NCI-H524 (cell line): ENCODE measurements at places on chromosomes 16 and 17.

- DNase-seq = no peak
These were observed 24.8 kb downstream of the GINS2 start for GRCh38 chr16:85663891-85664321.

- no peak for DNase-seq
These were observed 471.5 kb downstream of the CDH8 start for GRCh38 chr16:61564716-61565115.

DNA sequence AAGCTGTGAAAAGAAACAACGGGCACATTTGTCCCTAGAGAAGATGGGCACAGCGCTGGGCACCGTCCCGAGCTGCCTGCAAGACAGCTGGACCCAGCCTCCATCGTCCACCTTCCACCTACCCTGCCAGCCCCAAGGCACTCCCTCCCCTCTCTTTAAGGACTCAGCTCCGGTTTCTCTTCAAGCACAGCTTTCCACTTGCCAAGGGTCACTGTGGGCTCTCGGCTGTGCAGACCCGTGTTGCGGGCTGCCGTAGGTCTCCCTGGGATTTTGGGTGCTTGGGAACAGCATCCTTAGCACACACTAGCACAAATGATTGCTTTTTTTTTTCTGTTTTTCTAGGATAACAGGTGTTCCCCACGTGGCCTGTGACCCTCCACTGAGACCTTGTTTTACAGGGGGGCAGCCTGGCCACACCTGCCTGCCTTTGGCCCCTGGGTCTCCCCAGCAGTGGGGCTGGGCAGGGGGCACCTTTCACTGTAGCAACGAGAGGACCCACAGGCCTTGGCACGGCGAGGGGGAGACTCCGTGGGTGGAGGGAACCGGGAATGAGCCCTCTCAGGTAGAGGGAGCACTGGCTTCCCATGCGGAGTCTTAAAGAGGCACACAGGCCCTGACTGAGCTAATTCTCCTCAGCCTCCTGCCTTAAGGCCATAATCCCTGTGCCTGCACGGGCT is 1.4 kb downstream of the CHMP6 start:
- DNase-seq = no peak

- DNase-seq = no peak
These were observed 23.0 kb downstream of the MPG start for GRCh38 chr16:100989-101388.

DNA sequence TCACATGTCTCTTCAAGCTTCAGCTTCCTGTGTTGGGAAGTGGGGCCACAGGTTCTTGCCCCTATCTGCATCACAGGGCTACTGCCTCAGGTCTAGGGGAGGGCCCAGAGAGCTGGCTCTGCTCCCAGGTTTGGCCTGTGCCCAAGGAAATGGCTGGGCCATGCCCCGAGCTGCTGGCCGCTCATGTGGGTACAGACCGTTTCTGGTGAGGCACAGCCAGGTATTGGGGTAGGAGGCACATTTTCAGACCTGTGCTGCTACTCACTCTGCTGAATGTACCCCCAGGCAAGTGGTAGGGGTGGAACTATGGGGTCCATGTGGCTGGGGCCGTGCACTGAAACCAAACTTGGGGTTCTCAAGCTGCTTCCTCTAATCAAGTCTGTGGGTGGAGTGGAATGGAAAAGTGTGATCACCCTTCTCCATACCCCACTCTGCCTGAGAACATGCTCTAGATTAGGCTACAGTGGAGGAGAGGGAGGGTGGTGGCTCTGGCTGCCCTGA is 4.6 kb downstream of the GAS2L2 start:
- no peak for DNase-seq

GRCh38 chr16:86905302-86905701 is 327.0 kb downstream of the FOXL1 start:
- DNase-seq = no peak

DNA sequence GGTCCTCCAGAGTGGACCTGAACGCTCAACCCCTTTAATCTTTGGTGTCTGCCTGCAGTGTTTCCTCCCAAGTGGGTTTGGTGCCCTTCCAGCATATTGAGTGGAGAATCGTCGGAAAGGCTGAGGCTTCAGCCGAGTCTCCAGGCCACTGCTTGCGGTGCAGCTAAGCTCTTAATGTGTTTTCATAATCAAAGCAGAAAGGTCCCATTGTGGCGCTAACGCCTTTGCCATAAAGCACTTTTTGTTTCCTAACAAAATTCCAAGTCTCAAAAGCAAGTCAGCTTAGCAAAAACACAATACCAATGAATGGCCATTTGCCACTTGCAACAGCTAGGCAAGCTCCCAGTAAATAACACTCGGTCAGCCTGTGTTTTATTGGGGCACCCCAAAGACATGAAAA is 57.6 kb downstream of the KSR1 start:
- no peak for DNase-seq
